Smooth muscle cell of the pulmonary artery (primary cell): ENCODE measurements at places on chromosomes 5 and 9. TPM values are rescaled to one million over a fixed set of nuclear protein-coding genes. Genes with fewer than 3 reads are reported as not detected.

The C9 gene
- not detected in 2 replicates for total RNA-seq

The ZSWIM6 gene
- 13.7 and 14.3 TPM in 2 replicates for total RNA-seq

The SPIN1 gene
- 104 and 128 TPM in 2 replicates for total RNA-seq

The SLC23A1 gene
- total RNA-seq = not detected in 2 replicates

The GRM6 gene
- total RNA-seq = not detected in 2 replicates

The SLCO4C1 gene
- not detected in 2 replicates for total RNA-seq

The FOXD4L4 gene
- 0.17 and 0.20 TPM in 2 replicates for total RNA-seq

The RGS7BP gene
- total RNA-seq = 6.1 and 6.2 TPM in 2 replicates

The FBP1 gene
- total RNA-seq = not detected in 2 replicates

The ETF1 gene
- total RNA-seq = 120 and 126 TPM in 2 replicates

The STK32A gene
- 3.5 and 3.7 TPM in 2 replicates for total RNA-seq

The CARTPT gene
- not detected in 2 replicates for total RNA-seq

The TMEM174 gene
- total RNA-seq = not detected in 2 replicates

The CXXC5 gene
- 125 and 200 TPM in 2 replicates for total RNA-seq

The MOB3B gene
- 0.17 and 0.59 TPM in 2 replicates for total RNA-seq

The TOR1B gene
- 51.9 and 55.1 TPM in 2 replicates for total RNA-seq

The WNK2 gene
- not detected in 2 replicates for total RNA-seq

The WHRN gene
- 1.6 and 3.0 TPM in 2 replicates for total RNA-seq

The DMRT3 gene
- total RNA-seq = not detected in 2 replicates

The AIF1L gene
- total RNA-seq = 0.46 and 1.2 TPM in 2 replicates

The PCDHA13 gene
- total RNA-seq = 0.10 and 0.20 TPM in 2 replicates

The CEL gene
- 0.20 and 0.99 TPM in 2 replicates for total RNA-seq

The FAM153A gene
- total RNA-seq = 0.10 and 0.20 TPM in 2 replicates

The ST8SIA4 gene
- 0.30 and 1.1 TPM in 2 replicates for total RNA-seq

The GABRG2 gene
- total RNA-seq = not detected in 2 replicates

The HRH2 gene
- total RNA-seq = 0.39 and 0.73 TPM in 2 replicates

The SHISAL2B gene
- not detected in 2 replicates for total RNA-seq

The RANBP17 gene
- total RNA-seq = 8.7 and 12.5 TPM in 2 replicates

The TIMD4 gene
- not detected in 2 replicates for total RNA-seq

The ANKRD34B gene
- total RNA-seq = not detected in 2 replicates

The PALM2AKAP2 gene
- 25.2 and 42.6 TPM in 2 replicates for total RNA-seq

The CDKN2B gene
- 6.0 and 52.4 TPM in 2 replicates for total RNA-seq

The RMRP gene
- total RNA-seq = 20,891 and 22,749 TPM in 2 replicates

The CCDC192 gene
- not detected in 2 replicates for total RNA-seq

The TSLP gene
- 3.2 and 15.6 TPM in 2 replicates for total RNA-seq

The FBXO38 gene
- 59.7 and 69.2 TPM in 2 replicates for total RNA-seq

The PCDHGC4 gene
- total RNA-seq = 3.5 and 4.2 TPM in 2 replicates

The CAMK2A gene
- total RNA-seq = 0.10 and 0.46 TPM in 2 replicates

The MUSK gene
- 0.10 and 0.20 TPM in 2 replicates for total RNA-seq

The LECT2 gene
- not detected in 2 replicates for total RNA-seq

The PCDHA12 gene
- 0.07 and 0.33 TPM in 2 replicates for total RNA-seq

The C5orf52 gene
- total RNA-seq = not detected in 2 replicates

The NUTM2G gene
- not detected in 2 replicates for total RNA-seq

The PRELID2 gene
- total RNA-seq = 26.0 and 38.3 TPM in 2 replicates

The KCNV2 gene
- total RNA-seq = not detected in 2 replicates

The SLC45A2 gene
- 0.17 and 0.20 TPM in 2 replicates for total RNA-seq
